Camera-type eye (tissue), 1 donor: ENCODE measurements at places on chromosomes 16 and 17. TPM values are rescaled to one million over a fixed set of nuclear protein-coding genes. Genes with fewer than 3 reads are reported as not detected.

The AIPL1 gene
- 335 TPM for total RNA-seq

The TSPAN10 gene
- 39.1 TPM for total RNA-seq

The RBFOX1 gene
- total RNA-seq = 22.2 TPM

The CAVIN1 gene
- total RNA-seq = 178 TPM

The OR1A1 gene
- not detected for total RNA-seq

The TBX21 gene
- total RNA-seq = 1.5 TPM

The CHD9NB gene
- 0.93 TPM for total RNA-seq

The CEMP1 gene
- total RNA-seq = not detected

The BRICD5 gene
- 12.3 TPM for total RNA-seq
